Activated CD4-positive, alpha-beta T cell treated with anti-CD3 and anti-CD28 coated beads for 36 hours (primary cell): ENCODE measurements at places on chromosomes 7 and 10. TPM values are rescaled to one million over a fixed set of nuclear protein-coding genes. Genes with fewer than 3 reads are reported as not detected.

Gene HOXA5
- total RNA-seq: not detected

Gene XRCC2
- total RNA-seq: 19.3 TPM

Gene TRPV6
- total RNA-seq: not detected

Gene CYP2C19
- total RNA-seq: not detected

Gene ZC3HAV1L
- total RNA-seq: 23.2 TPM

Gene TAC1
- 0.62 TPM for total RNA-seq

Gene CDH23
- 1.6 TPM for total RNA-seq

Gene TMEM243
- total RNA-seq: 46.9 TPM

Gene FZD1
- 0.47 TPM for total RNA-seq

Gene FGFBP3
- 1.5 TPM for total RNA-seq

Gene MRLN
- not detected for total RNA-seq

Gene SLC18A2
- 0.14 TPM for total RNA-seq

Gene EPHA1
- 2.4 TPM for total RNA-seq

- no peak for DNase-seq
Observed at GRCh38 chr7:36673703-36674102, 50.6 kb downstream of the AOAH start.

DNA sequence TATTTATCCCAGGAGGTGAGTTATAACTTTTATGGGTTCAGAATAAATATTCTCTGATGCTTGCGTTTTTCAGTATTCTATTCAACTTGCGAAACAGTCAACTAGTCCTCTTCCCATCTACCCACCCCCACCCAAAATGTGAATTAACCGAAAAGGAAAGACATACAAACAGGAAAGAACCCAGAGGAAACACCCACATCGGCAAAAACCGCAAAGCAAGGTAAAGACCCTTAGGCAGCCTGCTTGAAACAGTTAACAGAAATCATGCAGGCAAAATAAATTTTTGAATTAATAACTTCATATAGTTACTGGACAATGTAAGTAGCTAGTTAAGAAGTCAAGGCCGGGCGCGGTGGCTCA lies 5.4 kb downstream of the ZC3HAV1 start:
- peak; percentile 67 for DNase-seq

GRCh38 chr7:142739923-142740492 lies 9.3 kb upstream of the PRSS1 start:
- peak; percentile 12 for DNase-seq

DNA sequence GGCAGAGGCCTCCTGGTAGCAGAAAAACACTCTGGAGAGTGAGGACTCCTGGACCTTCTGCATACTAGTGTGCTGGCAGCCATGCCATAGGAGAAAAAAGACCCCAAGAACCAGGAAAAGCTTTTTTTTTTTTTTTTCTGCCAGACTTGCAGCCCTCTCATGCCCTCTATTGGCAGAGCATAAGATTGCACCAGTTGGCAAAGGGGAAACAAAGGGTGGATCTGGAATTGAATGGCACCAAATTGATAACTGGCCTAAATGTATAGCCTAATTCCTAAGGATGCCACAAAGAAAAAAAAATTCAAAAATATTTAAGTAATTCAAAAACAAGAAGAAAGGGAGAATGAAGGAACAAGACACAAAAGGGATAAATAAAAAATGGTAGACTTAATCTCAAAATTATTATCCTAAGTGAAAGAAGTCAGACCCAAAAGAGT lies 112.5 kb upstream of the GHITM start:
- DNase-seq: peak; percentile 41

- no peak for DNase-seq
Observed at GRCh38 chr7:32255036-32255435, 184.8 kb upstream of the PDE1C start.

DNA sequence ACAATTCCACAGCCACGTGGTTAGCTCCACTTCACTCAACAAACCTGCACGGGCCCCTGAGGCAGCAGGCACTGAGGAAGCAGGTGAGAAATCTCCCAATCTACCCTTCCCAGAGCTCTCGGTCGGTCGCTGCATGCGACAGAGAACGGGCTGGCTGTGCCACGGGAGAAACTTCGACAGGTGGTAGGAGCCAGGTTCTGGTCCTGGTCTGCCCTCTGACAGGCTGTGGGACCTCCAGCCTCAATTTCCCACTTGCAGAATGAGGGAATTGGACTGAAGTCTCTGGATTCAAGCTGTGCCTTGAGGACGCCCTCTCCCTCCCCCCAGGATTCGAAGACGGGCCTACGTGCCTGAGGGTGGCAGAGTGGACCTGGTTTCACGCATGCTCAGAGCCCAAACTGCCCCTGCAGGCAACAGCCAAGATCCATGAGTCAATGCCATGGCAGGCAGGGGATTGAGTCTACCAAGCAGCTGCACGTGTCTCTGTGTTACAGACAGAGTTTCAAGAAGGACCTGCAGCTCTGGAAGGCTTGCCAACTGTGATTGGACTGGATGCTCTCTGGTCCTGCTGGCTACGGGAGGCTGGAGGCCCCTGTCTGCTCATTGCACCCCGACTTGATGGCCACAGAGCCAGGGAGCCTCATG lies 215.0 kb downstream of the USP6NL start:
- DNase-seq: no peak

DNA sequence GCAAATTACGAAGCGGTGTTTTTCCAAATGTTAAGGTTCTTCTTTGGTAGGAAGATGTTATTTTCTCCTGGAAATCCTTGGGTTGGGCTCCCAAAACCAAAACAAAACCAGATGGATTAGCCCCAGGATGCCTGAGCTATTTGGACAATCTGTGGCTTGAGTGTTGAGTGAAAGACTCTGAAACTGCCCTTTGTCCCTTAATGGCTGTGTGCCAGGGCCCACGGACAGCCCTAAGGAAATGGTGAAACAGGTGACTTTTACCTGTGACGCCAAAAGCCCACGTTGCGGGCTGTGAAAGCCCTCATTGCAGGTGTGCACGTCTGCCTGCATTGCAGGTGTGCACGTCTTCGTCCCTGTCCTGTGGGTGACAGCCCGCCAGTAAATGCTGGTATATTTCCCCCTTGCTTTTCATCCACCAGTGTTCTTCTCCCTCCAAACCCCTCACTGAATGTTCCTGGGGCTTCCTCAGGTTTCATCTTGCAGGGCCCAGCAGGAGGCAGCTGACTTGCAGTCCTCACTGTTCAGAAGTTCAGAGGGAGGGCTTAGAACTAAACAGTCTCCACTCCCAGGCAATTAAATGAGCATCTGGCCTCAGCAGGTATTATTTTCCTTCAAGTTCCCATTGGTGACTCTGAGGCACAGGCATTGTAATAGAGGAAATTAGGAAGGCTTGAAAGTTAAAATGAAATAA lies 10.7 kb downstream of the PFKP start:
- DNase-seq: no peak

- no peak for DNase-seq
Observed at GRCh38 chr7:88281749-88282148, 24.9 kb downstream of the STEAP4 start.

- DNase-seq: no peak
Observed at GRCh38 chr7:132842478-132842877, 239.4 kb downstream of the CHCHD3 start.

DNA sequence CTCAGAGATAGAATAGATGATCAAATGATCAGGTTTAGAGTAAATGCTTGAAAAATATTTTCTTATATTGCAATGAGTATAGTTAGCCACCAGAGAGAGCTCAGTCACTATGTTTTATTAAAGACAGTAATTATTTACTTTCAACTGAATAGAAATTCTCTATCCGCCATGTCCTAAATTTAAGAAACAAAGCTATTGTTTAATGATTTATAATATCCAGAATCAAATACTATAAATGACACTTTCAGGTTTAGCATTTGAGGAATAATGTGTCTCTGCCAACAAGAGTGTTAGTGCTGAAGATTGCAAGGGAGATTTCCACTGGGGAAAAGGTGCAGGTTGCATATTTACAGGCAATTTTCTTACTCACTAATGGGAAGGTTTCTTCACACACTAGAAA lies 184.7 kb downstream of the DGKB start:
- DNase-seq: no peak

GRCh38 chr10:121110369-121110768 lies 259.2 kb downstream of the WDR11 start:
- no peak for DNase-seq

- DNase-seq: no peak
Observed at GRCh38 chr7:14430926-14431325, 441.5 kb upstream of the ETV1 start.

GRCh38 chr7:125663961-125664360 lies 734.3 kb upstream of the POT1 start:
- no peak for DNase-seq

DNA sequence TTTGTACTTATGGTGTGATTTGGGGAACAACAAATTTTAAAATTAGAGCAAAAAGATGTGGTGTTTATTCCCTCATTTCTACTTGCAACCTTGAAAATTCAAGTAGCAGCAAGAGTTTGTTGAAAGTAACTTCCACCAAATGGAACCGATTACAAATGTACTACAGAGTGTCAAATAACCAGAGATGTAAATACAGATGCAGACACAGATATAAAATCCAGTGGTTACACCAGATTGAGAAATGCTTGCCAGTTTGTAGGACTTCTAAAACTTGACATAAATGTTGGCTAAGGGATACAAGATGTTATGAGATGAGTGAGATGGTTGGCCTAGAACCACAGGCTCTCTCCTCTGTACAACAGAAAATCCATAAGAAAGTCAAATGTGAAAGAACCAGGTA lies 162.1 kb downstream of the DIP2C start:
- DNase-seq: no peak
